Kidney (tissue), 22 donors: ENCODE measurements at places on chromosomes 6 and 20. TPM values are rescaled to one million over a fixed set of nuclear protein-coding genes. Genes with fewer than 3 reads are reported as not detected.

The BRD2 gene
- total RNA-seq: 184 TPM

The FOXP4 gene
- 33.2 TPM for total RNA-seq

The OLIG3 gene
- not detected for total RNA-seq

DNA sequence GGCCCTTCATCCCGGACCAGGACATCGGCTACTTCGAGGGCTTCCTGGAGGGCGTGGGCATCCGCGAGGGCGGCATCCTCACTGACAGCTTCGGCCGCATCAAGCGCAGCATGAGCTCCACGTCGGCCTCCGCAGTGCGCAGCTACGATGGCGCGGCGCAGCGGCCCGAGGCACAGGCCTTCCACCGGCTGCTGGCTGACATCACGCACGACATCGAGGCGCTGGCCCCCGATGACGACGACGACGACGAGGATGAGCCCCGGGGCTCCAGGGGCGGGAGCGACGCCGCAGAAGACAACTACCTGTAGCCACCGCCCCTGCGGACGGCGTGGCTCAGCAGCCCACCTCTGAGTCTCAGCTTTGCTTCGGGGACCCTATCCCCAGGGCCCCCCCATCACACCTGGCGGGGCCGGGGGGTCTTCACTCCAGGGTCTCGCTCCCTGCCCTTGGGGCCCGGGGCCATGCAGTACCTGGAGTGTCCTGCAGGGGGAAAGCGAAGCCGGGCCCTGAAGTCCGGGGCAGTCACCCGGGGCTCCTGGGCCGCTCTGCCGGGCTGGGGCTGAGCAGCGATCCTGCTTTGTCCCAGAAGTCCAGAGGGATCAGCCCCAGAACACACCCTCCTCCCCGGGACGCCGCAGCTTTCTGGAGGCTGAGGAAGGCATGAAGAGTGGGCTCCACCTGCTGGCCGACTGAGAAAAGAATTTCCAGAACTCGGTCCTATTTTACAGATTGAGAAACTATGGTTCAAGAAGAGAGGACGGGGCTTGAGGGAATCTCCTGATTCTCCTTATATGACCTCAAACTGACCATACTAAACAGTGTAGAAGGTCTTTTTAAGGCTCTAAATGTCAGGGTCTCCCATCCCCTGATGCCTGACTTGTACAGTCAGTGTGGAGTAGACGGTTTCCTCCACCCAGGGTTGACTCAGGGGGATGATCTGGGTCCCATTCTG lies 20.8 kb upstream of the HCK start:
- DNase-seq: peak; percentile 92

DNA sequence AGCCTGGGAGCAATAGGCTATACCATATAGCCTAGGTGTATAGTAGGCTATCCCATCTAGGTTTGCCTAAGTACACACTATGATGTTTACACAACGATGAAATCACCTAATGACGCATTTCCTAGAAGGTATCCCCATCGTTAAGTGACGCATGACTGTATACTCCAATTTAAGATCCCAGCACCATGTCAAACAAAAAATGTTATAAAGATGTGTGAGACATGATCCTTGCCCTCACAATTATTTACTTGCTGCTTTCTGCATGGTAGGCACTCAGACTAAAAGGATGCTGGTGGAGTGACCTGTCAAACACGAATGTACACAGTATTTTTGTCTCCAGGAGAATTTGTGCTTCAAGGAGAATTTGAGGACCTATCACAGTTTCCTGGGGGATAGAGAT lies 32.3 kb downstream of the SNAP25 start:
- no peak for DNase-seq

- no peak for DNase-seq
Observed at GRCh38 chr20:53884859-53885541, 185.4 kb downstream of the BCAS1 start.

DNA sequence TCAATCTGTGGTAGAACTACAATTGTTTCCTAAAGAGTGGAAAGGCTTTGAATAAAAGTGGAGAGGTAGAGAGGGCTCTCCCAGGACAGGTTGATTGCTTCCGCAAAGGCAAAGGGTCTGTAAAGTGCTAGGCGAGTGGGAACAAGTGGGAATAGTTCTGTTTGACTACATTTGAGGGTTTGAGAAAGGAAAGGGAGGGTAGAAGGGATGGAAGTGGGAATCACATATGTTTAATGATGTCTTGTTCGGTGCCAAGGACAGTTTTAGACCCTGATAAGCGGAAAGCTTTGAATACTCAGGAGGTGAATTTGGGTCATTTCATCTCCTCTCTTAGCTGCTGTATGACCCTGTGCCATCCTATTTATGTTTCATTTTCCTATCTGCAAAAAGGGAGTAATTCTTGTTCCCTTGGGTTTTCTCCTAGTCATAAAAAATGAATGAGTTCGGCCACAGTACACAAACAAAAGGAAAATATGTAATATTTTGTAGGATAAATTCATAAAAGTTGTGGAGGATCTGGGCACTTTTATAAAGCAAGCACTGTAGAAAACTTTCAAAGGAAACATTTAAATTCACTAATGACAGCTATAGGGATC lies 1.7 kb upstream of the PIM1 start:
- no peak for DNase-seq

DNA sequence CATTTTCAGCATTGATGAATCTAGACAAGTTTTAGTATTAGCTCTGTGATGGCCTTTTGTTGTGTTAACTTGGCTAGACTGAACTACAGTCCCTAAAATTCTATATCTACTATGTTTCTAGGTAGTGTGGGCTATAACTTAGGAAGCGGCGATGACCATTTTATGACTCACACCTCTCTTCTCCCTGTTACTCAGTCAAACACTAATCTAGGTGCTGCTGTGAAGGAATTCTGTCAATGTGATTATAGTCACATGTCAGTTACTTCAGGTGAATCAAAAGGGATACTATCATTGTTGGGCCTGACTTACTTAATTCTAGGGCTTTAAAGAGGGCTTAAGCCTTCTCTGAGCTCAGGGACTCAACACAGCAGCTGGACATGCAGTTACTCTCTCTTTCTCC lies 691.5 kb upstream of the MAP3K7 start:
- no peak for DNase-seq

DNA sequence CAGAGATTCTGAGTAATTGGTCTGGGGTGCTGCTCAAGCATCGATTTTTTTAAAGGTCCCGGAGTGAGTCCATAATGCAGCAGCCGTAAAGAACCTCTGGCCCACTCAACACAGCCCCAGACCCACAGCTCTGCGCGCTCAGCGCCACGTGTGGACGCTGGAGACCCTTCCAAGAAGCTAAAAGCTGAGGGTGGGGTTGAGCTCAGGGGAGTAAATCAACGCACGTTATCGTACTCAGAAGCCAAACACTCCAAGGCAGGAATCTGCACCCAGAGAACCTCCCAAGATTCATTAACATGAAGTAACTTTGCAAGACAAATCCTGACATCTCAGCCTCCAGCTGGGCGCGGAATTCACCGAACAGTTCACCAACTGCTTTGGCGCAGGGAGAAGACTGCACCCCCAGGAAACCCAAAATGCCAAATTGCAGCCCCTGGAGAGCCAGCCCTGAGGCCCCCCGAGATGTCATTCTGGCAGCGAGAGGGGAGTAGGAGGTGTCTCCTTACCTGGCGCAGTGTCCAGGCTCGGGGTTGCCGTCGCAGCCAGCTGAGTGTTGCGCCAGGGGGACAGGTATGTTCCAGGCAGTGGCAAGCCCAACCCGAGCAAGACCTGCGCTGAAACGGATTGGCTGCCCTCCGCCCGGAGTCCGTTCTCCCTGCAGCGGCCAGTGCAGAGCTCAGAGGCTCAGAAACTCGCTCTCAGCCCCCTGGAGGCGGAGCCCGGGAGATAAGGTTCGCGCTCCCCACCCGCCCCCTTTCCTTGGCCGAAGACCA lies at the start of gene COL21A1:
TSS of gene COL21A1 (minus strand) at position 700 of the 773 bp plus-strand sequence. CDS start 64,962 bp downstream, outside the sequence.
- peak; percentile 63 for DNase-seq

GRCh38 chr6:161151059-161151645 lies 122.7 kb downstream of the AGPAT4 start:
- no peak for DNase-seq

DNA sequence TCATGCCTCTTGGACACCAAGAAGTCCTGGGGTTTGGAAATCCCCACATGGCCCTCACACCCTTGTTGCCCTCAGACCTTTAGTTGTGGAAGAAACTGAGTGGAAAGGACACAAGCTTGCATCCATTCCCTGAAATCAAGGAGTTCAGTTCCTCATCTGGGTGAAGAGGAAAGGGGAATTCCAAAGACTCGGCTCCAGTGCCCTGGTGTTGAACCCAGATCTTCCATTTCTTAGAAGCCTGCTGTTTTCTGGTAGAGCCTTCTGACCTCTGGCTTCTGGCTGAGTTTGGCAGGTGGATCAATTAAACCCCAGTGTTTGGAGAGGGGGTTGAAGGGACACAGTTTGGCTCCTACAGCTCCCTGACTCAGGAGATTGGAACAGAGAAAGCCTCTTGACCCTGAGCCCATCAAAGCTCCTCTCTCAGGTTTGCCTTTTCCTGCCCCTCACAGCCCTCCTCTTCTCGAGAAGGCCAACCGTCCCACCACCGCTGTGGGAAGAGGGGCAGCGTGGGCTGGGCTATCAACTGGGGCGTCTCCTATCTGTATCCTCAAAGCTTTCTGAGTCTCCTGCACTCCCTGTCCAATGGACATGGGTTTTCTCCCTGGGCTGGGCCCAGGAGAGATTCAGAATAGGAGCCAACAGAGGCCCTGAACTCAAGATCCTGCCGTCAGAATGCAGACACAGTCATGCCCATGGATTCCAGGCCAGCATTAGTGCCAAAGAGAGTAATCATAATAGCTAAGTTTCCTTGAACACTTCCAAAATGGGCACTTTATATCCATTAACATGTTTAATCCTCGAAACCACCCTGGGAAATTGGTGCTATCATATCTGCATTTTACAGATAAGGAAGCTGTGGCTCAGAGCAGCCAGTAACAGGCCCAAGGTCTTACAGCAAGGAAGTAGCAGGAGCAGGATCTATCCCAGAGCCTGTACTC lies 146.2 kb downstream of the VEGFA start:
- DNase-seq: no peak

GRCh38 chr6:32102255-32102654 lies 6.9 kb downstream of the TNXB start:
- DNase-seq: no peak

GRCh38 chr6:107304421-107305025 lies 154.8 kb downstream of the PDSS2 start:
- no peak for DNase-seq

- DNase-seq: peak; percentile 45
Observed at GRCh38 chr6:119096721-119097565, 18.5 kb upstream of the FAM184A start.

GRCh38 chr6:31958412-31958740 lies 395 bp downstream of the NELFE start:
- no peak for DNase-seq

- peak; percentile 87 for DNase-seq
Observed at GRCh38 chr6:31400467-31401289, 2.7 kb upstream of the MICA start.

DNA sequence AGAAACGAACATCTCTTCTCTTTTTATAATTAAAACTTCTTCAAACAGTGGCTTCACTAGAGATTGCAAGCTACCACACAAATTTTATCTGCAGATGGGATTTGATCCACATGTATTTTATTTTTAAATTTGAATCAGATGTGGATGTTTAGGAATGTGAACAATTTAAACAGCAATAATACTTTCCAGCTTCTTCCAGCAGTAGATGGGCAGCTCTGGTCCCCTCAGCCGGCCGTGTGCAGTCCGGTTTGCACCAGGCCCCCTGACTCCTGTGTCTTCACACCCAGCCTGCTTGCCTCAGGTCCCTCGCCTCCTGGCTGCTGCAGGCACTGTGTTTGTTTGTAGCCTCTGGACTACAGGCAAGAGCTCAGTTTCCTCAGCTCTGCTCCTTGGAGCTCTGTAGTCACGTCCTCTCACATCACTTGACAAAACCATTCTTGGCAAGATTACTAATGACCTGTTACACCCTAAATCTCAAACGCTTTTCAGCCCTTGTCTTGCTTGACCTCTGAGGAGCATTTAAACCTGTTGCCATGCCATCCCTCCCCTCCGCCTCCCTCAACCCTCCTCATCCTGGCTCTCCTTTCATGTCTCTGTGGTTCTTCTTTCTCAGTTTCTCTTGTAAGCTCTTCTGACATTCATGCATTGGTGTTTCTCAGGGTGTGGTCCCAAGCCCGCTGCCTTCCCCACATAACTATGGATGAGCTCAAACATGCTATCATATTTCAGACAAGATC lies 13.2 kb upstream of the ZBTB24 start:
- no peak for DNase-seq

DNA sequence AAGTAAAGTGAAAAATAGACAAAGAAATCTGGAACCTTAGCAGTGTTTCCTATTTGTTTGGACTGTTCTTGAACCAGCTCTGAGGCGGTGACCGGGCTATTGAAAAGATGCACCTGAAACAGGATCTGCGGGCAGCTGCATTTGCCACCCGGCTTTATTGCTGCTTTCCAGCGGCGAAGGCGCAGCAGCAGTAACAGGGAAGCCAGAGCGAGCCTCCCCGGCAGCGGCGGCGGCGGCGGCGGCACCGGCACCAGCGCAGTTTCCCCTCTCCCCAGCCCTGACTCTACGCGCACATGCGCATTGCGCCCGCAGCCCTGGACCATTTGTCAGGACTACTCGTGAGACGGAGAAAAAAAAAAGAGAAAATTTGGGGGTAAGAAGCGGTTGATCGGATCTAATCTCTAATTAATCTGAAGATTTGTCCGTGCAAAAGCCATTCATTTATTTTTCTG lies at the start of gene L3MBTL3:
TSS of gene L3MBTL3 (plus strand) at position 290 of the 452 bp plus-strand sequence. CDS start 24,119 bp downstream, outside the sequence.
- DNase-seq: peak; percentile 94

DNA sequence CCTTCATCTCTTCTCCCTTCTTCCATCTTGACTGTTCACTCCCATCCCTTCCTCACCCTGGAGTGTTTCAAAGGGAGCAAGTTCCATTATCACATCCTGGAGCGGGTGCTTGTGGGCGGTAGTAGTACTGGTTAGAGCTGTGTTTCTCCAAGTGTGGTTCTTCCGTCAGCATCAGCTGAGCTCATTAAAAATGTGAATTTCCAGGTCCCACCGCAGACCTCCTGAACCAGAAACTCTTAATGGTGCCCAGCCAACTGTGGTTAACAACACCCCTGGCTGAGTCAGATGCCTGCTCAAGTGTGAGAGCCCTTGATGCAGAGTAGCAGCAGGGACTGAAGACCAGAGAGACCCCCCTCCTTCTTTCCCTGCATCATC lies 24.4 kb downstream of the ANGPT4 start:
- DNase-seq: peak; percentile 67

DNA sequence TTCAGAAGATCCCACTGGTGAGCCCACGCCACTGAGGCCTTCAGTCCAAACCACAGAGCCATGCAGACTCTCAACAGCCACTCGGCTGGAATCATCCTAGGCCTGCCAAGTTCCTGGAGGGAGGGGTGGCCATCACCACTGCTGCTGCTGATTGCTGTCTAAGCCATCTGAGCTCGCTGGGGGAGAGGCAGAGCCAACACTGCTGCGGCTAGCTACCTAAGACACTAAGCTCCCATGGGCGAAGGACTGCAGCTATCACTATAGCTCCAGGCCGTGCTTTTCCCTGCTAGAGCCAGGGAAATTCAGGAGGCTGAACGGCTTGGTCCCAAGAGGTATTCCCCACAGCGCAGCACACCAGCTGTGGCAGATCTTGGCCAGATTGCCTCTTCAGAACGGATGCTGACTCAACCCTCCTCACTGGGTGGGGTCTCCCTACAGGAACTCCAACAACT lies 73.6 kb downstream of the TBC1D32 start:
- DNase-seq: no peak

GRCh38 chr6:119294984-119295383 lies 54.6 kb downstream of the MAN1A1 start:
- no peak for DNase-seq
